ENCODE measurements at places on chromosomes 4 and X. TPM values are rescaled to one million over a fixed set of nuclear protein-coding genes. Genes with fewer than 3 reads are reported as not detected.

BEX1 gene
- 0.61 TPM for total RNA-seq

CTAG1B gene
- total RNA-seq, result not detected

SPATA18 gene
- total RNA-seq, result 25.2 TPM

BBS12 gene
- 6.2 TPM for total RNA-seq

FAAH2 gene
- 0.24 TPM for total RNA-seq
